ENCODE measurements at places on chromosomes 5 and 9.

DNA sequence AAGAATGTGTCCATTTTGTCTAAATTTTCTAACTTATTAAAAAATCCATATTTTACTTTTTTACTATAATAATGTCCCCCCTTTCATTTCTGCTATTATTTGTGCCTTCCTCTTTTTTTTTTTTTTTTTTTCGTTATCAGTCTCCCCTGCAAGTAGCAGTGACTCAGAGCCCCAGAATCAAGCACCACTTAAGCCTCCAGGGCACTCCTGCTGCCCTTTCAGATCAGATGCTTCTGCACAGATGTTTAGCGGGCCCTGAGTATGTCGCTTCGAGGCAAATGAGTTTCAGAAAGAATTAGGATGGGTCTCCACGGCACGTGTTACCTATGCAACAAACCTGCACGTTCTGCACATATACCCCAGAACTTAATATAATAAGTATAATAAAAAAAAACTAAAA, 11.7 kb downstream of the MED7 start:
- DNase-seq, result peak; percentile 28

- DNase-seq, result no peak
Observed at GRCh38 chr5:161685461-161685860, at the start of gene GABRA6. Gene GABRA6 (plus strand): TSS chr5:161685721. CDS start chr5:161685990, 269 bp downstream.

DNA sequence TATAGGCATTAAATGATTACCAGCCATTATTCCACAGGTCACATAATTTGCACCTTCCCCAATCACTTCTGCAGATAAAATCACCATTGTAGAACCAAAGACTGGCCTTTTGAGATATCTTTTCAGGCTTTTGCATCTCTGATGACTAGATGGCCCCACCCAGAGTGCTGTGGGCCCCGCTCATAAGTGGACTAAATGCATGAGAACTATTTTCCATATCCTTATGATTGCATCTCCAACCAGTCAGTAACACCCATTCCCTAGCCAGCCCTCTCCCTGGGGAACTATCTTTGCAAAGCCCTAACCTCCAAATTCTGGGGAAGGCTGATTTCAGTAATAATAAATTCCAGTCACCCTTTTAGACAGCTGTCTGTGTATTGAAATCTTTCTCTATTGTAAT, 53.5 kb upstream of the CDH9 start:
- no peak for DNase-seq

DNA sequence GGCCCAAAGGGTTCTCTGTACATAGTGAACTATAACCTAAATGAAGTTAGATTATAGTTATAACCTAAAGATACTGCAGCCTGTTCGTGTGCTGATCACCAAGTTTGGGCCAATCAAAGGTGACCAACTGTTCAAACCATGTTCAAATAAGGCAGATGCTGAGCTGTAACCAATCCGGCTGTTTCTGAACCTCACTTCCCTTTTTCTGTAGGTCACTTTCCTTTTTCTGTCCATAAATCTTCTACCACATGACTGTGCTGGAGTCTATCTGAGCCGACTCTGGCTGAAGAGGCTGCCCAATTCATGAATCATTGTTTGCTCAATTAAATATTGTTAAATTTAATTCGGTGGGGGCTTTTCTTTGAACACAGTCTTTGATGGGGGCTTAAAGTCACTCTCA, 1920.2 kb downstream of the MAT2B start:
- DNase-seq, result no peak

DNA sequence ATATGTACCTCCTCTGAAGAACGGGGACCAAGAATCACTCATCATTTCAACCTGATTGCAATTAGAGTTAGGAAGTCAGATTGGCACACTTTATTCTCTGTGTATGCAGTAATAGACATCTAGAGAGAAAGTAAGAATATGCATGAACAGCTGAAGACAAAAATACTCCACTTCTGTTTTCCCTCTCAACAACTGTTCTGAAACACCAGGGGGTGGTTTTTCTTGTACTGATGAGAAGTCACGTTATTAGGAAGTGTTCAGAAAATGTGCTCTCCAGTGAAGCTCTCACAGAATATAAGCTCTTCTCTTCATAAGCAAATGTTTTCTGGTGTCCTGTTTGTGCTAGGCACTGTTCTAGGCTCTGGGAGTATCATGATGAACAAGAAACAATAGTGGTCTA, 531.7 kb upstream of the C9orf72 start:
- DNase-seq, result no peak

- no peak for DNase-seq
Observed at GRCh38 chr5:139301808-139302499, 8.4 kb downstream of the MATR3 start.

GRCh38 chr5:12885018-12885417, 980.8 kb upstream of the CTNND2 start:
- DNase-seq, result no peak

DNA sequence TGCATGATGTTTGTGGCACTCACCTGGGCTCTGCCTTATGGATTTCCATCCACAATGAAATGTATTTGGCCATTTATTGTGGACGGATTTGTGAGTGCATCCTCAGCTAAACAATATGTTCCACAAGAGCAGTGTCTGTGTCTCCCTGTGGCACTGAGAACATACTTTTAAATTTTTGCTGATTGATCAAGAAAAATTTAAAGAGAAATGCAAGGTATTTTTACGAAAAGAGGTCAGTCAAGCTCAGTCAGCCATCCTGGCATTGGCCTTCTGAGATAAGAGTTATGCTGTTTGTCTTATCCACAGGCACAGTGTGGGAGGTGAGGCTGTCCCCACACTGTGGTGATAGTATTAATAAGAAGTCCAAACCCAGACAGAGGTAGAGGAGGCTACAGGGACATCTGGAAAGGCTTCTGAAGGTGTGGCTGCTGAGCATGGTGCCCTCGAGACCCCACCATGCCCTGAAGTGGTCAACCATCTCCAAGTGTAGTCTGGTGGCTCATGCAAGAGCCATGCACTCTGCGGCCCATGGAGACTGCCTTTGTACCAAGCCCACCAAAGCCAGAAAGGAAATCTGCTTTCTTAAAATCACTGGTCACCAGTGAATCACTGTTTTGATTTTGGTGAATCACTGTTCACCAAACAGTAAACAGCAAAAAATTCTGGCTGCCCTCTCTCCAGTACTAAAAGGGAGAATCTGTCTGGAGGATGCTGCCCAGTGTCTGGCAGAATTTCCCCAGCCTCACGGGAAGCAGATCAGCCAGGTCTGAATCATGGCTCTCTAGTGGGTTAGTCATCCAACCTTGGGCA, 28.8 kb downstream of the SPOCK1 start:
- DNase-seq, result no peak

DNA sequence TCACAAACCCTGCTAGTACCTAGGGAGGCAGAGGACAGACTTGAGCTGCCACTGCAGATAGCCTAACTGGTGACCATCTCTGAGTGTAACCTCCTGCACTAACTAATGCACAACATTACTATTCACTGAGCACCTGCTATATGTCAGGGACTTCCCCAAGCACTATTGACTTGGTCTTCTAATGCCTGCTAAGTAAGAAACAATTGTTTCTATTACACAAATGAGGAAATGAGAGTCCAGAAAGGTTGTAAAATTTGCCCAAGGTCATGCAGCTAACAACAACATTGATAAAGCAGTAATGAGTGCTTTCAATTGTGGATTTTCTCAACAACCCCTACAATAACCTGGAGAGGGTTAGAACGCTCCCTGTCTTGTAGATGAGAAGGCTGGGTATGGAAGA, 183.7 kb downstream of the ZNF462 start:
- DNase-seq, result no peak

DNA sequence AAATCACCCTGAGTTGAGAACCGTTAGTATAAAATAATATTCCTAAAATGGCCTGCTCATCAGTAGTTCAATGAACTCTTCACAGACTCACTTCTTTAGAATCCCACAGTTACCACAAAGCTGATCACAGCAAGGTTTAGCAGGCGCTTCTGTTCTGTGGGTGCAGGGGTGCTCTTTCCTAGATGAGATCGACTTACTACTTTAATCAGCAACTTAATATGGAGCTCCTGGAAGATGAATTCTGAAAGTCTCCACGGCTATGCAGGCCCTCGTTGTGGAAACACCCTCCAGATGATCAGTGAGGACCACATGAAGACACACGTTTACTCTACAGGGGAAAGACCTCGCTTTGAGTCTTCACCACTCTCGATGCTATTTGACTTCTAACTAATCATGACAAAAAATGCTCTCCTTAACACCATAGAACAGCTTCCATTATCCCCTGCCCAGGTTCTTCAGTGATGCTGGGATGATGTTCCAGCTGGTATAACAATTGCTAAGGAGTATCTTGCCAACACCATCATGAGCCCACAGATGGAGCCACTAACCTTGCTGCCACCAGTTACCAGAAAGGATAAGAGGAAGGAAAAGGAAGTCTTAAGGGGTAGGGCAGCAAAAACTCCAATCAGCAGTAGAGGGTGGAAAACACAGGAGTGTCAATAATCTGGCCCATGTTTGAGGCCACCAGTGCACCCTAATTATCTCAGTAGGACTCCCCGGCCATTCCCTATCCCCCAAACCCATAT, 17.9 kb upstream of the GPX8 start:
- no peak for DNase-seq

- no peak for DNase-seq
Observed at GRCh38 chr5:124157320-124157719, 589.1 kb downstream of the ZNF608 start.

DNA sequence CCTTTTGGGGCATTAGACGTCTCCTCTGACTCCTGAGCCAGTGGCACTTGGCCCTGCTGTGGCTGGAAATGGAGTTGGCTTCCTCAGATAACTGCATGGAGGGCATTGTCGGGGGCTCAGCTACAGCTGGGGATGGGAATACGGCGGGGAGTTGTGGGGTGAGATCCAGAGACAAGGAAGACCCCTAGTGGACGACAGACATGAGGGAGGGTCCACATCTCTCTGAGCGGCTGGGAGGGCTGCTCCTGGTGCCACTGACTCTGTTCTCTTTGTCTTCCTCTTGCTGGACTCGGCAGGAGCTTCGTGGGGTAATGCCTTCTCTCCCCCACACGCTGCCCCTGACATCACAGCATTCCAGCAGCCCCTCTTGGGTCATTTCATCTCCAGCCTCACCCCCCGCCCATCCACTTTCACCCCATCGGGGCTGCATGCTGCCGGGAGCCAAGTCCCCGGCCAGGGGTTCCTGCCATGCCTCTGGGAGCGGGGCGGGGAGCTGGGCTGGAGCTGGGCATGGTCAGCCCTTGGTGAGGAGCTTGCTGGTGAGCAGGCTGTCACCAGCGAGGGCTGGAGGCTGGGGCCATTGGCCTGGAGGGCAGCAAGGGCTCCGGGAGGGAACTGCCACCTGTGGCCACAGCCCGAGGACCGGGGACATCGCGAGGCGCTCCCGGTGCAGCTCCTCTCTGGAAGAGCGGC, 172.3 kb downstream of the CACNA1B start:
- no peak for DNase-seq

DNA sequence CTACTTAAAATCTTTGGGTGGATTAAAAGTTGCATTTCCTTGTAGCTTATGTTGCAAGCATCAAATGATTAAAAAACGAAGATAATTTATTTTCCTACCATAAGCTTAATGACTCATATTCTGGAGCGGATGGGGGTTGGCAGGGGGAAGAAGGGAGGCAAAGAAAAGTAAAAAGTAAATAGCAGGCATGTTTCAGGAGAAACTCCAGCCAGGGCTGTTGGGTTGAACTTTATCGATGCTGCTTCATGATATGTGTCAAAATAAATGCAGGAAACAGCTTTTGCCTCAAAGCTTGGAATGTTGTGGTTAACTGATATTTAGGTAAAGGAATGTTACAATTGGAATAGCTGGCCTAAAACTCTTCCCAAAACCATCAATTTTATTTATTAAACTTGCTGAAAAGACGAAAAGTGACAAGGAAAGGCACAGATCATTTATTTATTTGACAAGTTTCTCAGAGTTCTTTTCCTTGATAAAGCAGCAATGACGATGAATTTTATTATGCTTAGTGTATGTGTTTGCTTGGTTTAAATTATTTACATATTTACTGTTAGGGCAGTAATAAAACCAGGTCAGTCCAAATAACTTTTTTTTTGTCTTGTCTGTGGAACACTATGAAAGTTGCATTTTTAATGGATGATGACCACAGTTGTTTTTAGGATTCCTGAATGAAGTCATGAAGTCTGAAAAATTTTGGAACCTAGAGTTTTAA, 177.9 kb downstream of the PCSK1 start:
- no peak for DNase-seq

- DNase-seq, result no peak
Observed at GRCh38 chr5:37888476-37888875, 48.6 kb upstream of the GDNF start.

DNA sequence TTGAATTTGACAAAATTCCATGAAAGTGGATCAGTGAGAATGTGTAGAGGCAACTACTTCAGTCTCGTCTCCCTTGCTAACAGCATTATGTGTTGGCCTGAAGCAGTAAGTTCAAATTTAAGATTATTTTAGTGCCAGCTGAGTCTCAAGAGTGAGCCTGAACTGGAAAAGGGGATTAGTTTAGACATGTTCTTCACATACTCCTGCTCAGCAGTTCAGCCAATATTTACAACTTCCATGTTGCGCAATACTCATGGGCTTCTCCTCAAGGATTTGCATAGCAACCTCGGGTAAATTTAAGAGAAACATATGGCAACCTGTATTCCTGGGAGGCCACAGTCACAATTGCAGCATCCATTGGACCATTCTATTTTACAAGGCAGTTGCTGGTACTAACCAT, 553.8 kb downstream of the PTPRD start:
- no peak for DNase-seq

DNA sequence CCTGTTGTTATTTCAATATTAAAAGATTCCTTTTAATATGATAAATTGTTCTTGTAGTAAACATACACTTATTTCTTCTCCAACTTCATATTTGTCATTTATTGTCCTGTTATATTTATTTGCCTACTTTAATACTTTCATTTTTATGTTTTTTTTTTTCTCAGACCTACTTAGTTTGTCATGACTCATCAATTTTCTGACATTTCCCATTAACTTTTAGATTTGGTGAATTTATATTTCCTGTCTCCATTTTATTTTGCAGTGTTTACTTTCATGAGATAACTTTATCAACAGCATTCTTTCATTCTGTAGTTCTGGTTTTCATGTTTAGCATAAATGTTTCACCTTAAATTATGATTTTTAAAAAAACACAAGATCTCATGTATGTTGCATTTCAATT, 788.7 kb downstream of the EFNA5 start:
- DNase-seq, result no peak
